Muscle of back (tissue), 13 donors: ENCODE measurements at places on chromosomes 12 and 14.
A peak's percentile ranks its signal among the peaks of the same experiment; 100 is the strongest.

GRCh38 chr12:120079411-120080400 is 36.8 kb downstream of the RAB35 start:
- no peak for DNase-seq

- no peak for DNase-seq
Measured at GRCh38 chr12:13937735-13938134, 43.7 kb downstream of the GRIN2B start.

GRCh38 chr12:28570811-28571210 is 380.6 kb downstream of the CCDC91 start:
- no peak for DNase-seq

DNA sequence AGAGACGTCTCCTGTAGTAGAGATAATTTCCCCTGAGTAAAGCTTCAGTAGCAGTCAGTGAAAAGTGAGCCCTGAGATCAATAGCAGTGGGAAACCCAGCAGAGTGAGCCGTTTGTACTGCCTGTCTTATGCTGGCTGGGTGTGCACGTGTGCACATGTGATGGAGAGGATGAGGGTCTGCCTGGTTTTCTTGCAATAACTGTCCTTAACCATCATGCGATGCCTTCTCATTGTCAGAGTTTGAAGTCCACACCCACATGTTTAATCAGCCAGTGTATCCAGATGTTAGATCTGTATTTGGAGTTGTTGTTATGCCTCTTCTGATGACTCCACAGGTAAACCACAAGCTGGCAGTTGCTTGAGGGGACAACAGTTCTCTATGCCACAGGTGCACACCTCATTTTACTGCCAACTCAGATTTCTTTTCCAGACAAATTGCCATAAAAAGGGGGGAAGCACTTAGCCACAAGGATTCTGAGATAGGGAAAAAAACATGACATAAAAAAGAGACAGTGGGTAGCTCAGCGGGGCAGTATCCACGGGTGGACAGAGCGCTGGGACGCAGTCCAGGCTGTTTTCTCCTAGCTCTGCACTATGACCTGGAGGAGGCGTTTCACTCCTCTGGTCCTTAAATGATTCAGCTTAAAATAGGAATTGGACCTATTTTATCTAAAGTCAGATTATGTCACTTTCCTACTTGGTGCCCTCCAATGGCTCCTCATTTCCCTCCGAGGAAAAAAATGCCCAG is 192.3 kb downstream of the ANO6 start:
- no peak for DNase-seq

DNA sequence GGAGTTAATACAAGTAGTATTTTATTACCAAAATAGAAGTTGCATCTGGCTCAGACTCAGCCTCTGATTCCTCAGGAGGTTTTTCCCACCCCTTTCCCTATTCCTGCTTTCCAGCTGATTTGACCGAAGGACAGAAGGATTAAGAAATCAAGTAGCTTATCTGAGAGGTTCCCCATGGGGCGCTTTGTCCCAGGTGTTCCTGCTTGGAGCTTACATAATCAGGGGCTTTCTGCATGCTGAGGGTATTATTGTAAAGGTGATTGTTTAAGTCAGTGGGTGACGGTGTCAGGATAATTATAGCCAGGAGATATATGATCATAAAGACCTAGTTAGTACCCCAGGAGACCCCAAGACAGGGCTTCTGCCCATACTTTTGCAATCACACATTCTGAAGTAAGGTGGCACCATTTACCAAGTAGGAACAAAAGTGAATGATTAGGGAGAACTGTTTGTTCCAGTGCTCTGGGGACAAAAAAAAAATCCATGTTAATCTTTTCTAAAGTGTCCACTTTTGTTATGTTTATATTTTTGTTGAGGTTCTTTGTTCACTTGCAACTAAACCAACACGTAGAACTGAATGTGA is 921.3 kb downstream of the NRXN3 start:
- no peak for DNase-seq

GRCh38 chr14:67503331-67503730 is 14.8 kb upstream of the TMEM229B start:
- no peak for DNase-seq

- no peak for DNase-seq
Measured at GRCh38 chr12:1073652-1074051, 82.6 kb downstream of the ERC1 start.

GRCh38 chr12:130576371-130576816 is 139.7 kb downstream of the RIMBP2 start:
- no peak for DNase-seq

DNA sequence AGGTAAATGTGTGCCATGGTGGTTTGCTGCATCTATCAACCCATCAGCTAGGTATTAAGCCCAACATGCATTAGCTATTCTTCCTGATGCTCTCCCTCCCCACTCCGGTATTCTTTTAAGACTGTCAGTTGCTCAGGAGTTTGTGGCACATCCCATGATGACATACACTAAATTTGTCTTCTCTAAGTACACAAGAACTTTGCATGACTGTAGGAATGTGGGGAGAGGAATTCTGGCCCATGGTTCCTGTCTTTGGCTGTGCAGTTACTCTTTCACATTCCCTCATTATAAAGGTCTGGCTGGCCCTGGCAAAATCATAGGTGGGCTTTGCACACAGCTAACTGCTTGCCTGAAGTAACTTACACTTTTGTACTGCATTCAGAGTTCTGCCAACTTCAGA is 30.3 kb downstream of the HMGA2 start:
- DNase-seq = no peak

GRCh38 chr12:56931474-56931978 is 2.7 kb downstream of the SDR9C7 start:
- peak; percentile 80 for DNase-seq

DNA sequence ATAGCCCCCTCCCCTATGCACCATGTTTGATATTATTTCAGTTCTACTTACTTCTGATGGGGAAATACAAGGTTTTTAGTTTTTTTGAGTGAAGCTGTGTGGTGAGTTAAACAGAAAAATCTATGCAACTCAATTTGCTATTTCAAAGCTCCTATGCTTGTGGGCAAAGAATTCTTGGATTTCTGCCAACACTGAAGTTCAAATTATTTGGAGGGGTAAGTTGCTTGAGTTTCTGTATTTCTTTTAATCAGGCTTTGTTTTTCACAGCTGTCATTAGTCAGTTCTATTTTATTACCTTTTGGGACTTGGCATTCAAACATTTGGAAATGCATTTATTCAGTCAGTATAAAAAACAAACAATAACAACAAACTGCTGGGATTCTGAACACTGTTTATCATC is 407.5 kb upstream of the MGAT4C start:
- no peak for DNase-seq

DNA sequence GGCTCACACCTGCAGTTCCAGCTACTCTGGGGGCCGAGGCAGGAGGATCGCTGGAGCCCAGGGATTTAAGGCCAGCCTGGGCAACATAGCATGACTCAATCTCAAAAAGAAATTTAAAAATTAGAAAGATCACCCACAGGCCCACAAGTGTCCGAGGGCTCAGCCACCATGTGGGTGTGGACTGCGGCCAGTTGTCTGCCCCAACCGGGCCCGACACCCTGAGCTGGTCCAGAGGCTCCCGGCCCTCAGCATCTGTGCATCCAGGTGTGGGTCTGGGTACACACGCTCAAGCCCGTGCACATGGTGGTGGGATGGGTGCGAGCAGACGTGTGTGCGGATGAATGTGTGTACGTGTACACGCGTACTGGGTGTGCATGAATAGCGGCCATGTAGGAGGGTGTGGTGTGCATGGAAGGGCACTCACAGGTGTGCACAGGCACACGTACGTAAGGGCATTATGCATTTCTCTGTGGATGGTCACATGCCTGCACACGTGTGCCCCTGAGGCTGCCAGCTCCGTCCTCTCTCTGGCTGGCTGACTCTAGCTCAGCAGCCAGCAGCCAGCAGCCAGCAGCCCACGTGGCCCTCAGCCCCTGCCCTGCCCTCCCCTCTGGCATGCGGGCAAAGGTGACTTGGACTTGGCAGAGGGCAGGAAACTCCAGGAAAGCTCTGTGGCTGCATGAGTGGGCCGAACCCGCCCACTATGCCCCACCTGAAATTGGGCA is 23.3 kb upstream of the NUDT14 start:
- no peak for DNase-seq

GRCh38 chr12:124920353-124920935 is 6.0 kb upstream of the UBC start:
- no peak for DNase-seq

- no peak for DNase-seq
Measured at GRCh38 chr12:105072888-105073488, 11.3 kb downstream of the ALDH1L2 start.

DNA sequence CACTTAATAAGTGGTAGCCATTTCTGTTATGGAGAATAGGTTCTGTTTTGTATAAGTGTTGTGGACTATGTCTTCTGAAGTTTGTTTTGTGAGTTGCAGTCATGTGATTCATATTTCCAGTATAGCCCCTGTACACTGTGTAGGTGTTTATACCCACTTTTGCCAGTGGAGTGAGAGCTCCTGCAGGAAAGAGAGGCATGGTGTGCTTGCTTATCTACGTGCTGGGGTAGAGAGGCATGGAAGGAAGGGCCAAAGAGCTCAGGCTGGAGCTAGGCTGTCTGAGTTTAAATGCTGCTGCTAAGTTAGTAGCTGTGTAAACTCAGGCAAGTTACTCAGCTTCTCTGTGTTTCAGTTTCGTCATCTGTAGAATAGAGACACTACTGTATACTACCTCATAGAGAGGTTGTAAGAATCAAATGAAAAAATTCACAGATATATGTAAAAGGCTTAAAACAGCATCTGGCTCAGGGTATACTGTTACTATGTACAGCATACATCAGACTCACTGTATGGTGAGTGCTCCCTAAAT is 88.2 kb upstream of the SLC38A2 start:
- DNase-seq = no peak

- DNase-seq = peak; percentile 68
Measured at GRCh38 chr14:50085570-50086320, 30.6 kb downstream of the VCPKMT start.

DNA sequence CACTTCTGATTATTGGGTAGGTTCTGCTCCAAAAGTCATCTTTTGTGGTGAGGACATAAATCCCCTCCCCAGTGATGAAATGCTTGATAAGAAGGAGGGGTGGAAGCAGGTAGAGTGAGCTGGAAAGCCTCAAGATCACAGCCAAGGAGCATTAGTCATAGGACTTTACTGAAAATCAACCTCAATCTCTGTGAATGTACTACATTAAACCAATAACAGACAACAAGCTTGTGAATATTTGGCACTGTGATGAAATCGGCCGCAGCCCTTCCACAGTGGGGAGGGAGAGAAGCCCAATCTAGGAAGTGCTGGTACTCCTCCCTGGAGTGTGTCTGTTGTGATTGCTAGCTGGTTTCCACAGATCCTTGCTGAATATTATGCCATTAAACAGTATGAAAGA is 41.2 kb upstream of the PTCSC3 start:
- no peak for DNase-seq

DNA sequence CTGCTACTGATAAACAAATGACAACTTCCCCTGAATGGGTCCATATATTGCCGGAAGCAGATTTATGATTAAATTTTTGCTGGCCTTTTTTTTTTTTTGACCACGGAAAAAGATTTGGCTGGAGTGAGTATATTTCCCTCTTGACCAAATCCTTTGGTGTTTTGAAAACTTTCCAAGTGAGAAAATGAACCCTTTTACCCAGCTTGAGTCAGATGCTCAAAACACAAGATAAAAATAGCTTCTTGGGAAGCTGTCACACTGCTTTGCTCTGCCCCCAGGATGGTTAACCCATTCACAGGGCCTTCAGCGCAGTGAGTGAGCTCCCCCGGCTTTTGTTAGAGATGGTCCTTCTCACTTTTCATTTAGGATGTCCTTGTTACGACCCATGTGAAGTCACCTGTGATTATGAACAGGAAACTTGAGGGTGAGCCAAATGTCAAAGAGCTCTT is 224.3 kb downstream of the PELI2 start:
- DNase-seq = peak; percentile 68

- no peak for DNase-seq
Measured at GRCh38 chr12:116202433-116202832, 75.1 kb downstream of the MED13L start.

GRCh38 chr14:45610318-45610717 is 357.3 kb upstream of the MIS18BP1 start:
- no peak for DNase-seq

DNA sequence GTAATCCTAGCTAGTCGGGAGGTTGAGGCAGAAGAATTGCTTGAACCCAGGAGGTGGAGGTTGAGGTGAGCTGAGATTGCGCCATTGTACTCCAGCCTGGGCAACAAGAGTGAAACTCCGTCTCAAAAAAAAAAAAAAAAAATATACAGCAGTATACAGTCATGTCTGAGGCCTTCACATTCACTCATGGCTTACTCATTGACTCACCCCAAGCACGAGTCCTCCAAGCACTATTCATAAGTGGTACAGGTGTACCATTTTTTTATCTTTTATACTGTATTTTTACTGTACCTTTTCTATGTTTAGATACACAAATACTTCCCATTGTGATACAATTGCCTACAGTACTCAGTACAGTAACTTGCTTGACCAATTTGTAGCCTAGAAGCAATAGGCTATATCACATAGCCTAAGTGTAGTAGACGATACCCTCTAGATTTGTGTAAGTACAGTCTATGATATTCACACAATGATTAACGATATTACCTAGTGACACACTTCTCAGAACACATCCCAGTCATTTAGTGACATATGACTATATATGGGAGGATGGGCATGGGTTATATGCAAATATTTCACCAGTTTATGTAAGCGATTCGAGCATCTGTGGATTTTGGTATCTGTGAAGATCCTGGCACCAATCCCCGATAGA is 12.2 kb downstream of the LLPH start:
- DNase-seq = no peak

GRCh38 chr14:24680516-24680915 is 46.5 kb upstream of the GZMB start:
- DNase-seq = no peak

- peak; percentile 72 for DNase-seq
Measured at GRCh38 chr12:58419905-58420304, 478.5 kb downstream of the ATP23 start.

DNA sequence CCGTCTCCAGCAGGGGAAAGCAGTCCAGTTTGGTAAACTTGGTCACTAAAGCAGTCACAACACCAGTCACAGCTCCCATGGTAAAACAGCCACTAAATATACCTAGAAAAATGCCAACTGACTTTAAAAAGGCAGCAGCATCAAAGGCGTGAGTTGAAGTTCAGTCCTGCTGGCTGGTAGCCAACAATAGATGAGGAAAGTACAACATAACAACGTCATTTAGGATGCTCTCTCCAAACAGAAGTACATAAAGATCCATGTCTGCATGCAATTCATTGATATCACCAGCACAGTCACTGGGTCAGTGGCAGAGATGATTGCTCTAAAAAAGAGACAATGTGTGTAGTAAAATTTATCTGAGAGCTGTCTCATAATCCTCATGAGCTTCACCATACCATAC is 59.3 kb upstream of the TMPO start:
- DNase-seq = no peak

DNA sequence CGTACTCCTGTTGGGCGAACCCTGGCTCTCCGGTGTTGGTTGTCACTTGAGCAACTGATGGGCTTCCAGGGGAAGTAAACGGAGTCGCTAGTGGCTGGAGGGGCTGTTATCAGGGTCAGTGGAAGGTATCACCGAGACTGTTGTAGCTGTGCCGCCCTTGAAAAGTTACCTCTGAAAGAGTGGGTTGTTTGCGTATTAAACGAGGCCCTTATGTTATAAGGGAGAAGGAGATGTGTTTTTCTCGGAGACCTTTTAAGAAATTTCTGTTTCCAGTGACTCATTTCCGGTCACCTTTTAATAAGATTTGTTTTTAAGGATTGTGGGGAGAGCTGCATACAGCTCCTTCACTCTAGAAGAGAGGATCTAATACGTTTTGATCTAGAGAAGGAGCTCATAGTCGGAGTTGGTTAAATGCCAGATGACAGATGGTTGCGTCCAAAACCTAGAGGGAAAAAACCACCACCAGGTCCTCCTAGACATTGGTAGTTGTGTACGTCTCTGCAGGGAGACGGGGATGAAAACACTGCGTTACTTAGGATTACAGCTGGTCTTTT is 750 bp upstream of the DBX2 start:
- DNase-seq = peak; percentile 45
